ENCODE measurements at places on chromosomes 11 and 22.

DNA sequence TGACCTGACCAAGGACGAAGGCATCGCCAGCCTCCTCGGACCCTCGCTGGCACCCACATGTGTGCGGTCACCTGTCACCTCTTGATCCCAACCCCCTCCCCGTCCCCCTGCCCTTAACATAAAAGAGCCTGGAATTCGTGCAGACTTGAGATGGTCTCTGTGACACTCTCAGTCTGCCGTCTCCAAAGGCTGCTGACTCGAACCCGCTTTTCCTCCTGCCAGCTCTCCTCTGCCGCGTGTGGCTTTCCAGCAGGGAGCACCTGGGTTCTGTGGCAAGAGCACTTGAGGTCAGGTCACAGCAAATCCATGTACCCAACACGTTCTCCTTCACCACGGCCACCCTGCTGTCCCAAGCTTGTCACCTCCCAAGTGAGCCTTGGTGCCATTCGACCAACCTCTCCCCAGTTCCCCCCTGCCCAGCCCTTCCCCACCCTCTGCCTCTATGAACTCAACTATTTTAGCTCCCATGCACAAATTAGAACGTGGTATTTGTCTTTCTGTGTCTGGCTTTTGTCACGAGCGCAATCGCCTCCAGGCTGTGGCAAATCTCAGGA lies 207.6 kb downstream of the BRD1 start:
- DNase-seq = no peak

DNA sequence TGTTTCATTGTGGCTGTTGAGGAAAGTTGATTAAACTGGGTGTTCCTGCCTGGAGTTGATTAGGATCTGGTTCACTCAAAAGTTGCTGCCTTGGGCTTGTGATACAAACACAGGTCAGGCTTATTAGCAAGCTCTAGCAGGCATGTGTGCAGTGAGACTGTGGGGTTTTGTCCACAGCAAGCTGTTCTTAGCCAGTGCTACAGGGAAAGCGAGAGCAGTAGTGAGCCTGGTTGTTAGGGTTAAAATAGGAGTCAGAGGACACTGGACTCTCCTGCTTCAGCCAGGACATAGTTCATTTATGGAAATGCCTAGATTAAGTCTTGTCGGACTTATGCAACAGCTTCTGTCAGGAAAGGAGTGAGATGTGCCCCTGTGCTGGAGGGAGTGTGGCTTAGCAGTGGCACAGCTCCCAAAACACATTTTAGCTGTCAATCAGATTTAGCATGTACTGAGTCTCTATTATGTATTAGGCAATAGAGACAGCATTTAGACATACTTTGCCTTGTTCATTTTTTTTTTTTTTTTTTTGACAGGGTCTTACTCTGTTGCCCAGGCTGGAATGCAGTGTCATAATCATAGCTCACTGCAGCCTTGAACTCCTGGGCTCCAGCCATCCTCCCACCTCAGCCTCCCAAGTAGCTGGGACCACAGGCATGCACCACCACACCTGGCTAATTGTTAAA lies 8.7 kb downstream of the SNRPD3 start:
- peak; percentile 76 for DNase-seq

DNA sequence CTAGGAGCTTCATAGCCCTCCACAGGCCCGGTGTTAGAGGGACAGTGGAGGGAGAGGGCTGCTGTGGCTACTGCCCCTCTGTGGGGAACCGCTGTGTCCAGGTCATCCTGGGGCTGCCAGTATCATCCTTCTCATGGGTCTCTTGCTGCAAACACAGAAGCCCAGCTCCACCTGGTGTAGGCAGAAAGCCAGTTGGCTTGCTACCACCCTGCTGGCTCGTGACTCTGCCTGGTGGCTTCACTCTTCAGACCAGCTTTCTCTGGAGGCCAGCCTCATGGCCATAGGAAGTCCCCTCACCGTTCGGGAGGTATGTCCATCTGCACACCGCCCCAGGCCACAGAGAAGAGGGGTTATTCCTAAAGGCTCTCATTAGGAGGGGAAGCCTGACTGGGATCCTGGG lies 19.4 kb upstream of the SUSD2 start:
- DNase-seq = no peak

DNA sequence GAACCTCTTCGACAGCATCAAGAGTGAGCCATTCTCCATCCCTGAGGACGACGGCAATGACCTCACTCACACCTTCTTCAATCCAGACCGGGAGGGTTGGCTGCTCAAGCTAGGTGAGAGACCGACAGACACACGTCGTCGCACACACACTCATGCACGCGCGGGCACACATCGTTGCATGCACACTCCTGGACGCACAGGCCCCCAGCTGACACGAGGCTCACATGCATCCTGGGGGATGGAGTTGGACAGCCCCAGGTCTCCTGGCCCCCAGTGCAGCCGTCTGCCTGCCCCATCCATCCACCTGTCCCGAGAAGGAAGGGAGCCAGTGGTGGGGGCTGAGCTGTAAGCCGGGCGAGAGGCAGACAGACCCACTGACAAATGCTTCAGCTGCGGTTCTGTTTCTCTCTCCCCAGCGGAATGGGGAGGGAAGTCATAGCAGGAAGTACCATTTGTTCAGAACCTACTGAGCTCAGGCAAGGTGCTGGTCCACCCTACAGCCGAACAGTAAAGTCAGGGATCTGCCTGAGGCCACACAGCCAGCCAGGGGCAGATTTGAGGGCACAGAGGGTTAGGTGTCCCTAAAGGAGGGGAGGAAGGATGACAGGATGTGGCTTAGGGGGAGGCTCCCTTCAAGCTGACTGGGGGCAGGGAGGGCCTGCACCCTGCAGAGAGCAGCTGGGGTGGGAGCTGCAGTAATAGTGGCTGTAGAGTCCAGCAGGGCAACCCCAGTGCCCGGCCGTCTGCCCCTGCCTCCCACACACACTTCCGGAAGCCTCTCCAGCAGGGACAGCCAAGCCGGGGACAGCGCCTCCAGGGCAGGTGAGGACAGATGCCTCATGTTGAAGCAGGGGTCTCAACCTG lies 27.1 kb downstream of the CYTH4 start:
- DNase-seq = no peak

DNA sequence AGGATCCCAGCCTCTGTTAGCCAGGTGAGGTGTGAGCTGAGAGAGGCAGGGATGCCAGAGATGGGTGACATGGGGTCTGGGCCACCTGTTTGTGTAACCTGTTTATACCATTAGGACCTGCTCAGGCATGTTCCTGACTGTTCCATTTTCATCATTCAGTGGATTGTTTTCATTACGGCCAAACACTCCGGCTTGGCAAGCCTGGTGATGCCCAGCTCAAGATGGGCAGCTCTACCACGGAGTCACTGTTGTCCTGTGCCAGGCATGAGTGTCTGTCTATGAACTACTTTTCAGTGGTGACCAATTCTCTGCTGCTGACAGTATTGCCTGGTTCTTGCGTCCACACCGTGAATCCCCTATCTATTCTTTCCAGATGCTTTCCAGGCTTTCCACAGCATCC lies 71.5 kb upstream of the SLC22A12 start:
- DNase-seq = no peak

DNA sequence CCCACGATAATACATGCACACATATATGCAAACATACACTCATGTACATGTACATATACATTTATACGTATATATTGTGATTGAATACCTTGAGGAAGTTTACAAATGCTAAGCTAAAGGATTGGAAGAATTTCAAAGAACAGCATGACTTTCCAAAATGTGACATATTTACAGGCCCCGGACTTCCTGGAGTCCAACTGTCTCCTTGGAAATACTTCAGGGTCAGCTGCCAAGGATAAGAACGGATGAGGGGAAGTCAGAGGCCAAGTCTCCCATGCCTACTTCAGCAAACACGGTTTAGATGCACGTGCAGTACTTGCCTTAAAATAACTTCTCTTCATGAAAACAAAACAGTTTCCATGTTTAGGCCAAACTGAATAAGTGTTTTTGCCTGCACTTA lies 213.6 kb downstream of the DYNC2H1 start:
- no peak for DNase-seq

GRCh38 chr22:46792061-46792796 lies 29.8 kb downstream of the TBC1D22A start:
- no peak for DNase-seq

GRCh38 chr11:26244207-26244606 lies 87.7 kb upstream of the ANO3 start:
- DNase-seq = peak; percentile 36

DNA sequence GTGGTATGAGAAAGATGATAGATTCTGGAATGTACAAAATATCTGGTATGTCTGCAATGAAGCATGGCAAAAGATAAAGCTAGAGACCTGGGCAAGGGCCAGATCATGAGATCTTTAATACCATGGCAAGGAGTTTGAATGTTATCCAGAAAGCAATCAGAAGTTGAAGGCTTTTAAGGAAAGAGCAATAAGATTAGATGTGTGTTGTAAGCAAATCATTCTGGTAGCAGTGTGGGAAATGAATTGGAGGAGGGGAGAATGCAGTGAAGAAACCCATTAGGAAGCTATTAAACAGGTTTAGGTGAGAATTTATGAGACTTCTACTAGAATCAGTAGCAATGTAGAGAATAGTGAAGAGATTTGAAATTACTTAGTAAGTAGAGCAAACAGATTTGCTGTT lies 32.2 kb upstream of the SYT9 start:
- DNase-seq = no peak

DNA sequence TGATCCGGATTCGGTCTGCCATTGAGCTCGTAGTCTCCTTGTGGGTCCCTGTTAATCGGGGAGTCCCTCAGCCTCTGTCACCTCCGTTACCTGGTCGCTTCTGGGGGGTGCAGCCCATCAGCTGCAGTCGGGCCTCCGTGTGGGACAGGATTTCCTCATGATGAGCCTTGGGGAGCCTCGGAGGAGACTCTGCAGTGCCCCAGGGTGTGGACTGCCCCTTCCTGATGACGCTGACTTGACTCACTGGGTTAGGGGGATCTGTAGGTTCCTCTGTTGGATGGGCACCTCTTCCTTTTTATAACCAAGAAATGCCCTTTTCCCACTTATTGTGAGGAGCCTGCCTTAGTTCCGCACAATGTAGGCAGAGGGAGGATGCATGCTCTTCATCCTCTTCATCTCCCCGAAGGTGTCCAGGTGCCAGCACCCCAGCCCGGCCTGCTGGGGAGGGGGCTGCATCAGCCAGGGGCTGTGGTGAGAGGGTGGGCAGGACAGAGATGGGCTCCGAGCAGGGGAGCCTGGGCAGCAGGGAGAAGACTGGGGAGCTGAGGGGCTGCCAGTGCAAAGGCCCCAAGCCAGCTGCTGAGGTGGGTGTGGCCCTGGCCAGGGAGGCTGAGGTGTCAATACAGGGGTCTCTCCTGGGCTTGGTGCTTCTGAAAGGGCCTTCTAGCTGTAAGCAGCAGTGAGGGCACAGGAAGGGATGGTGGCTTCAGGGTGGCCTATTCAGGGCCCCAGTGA lies 13.5 kb upstream of the TTLL8 start:
- DNase-seq = no peak

GRCh38 chr11:119844808-119845207 lies 115.8 kb upstream of the NECTIN1 start:
- DNase-seq = no peak

GRCh38 chr11:121308816-121309215 lies 16.2 kb downstream of the SC5D start:
- DNase-seq = no peak

DNA sequence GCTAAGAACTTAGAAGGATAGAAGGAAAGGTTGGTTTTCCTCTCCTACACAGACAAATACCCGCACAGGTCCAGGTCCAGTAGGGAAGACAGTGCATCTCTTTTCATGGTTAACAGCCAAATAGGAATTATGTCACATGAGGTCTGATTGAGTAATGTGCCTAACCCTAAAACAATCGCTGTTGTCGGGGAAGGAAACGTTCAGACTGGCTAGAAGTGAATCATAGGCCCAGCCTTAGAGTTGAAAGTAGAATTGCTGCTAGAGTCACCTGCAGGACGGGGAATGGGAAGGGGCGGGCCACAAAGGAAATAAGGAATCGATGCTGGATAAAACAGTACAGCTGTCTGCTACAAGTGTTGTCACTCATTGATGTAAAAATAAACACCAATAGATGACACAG lies 12.4 kb upstream of the HTATIP2 start:
- no peak for DNase-seq

GRCh38 chr11:120215634-120216033 lies 4.8 kb downstream of the OAF start:
- DNase-seq = peak; percentile 66

GRCh38 chr11:103699656-103700055 lies 336.8 kb upstream of the DDI1 start:
- DNase-seq = no peak

Data from adipocyte (in vitro differentiated cells).